ENCODE measurements at places on chromosomes 12 and 14. TPM values are rescaled to one million over a fixed set of nuclear protein-coding genes. Genes with fewer than 3 reads are reported as not detected.

DNA sequence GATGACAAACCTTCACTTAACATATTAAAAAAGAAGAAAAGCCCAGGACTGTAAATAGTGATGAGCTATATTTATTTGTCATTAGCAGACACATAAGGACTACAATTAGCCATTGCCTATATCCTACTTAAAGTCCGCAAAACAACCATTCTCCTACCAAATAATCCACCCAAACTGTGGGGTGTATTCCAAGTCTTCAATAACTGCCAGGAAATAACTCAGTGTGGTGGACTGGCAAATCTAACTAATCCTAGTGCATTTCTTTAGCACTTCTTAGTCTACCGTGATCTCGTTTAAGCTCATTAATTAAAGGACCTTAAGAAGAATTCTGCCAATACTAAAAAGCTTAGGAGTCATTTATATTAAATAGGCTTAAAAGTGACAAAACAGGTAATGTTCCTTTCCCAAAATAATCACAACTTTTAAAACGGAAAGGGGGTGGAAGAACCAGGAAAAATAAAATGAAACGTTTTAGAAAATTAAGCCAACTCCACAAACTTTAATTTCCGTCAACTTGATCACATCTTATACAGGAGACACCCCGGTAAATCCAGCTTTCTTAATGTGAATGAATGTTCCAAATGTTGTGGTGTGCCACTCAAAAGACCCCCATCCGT, 1.8 kb downstream of the NOVA1 start:
- H3K27ac ChIP-seq = no peak overlapping the region
- H3K36me3 ChIP-seq = no peaks in the 10 kb centered on the region
- no peak overlapping the region for H3K4me3 ChIP-seq

DNA sequence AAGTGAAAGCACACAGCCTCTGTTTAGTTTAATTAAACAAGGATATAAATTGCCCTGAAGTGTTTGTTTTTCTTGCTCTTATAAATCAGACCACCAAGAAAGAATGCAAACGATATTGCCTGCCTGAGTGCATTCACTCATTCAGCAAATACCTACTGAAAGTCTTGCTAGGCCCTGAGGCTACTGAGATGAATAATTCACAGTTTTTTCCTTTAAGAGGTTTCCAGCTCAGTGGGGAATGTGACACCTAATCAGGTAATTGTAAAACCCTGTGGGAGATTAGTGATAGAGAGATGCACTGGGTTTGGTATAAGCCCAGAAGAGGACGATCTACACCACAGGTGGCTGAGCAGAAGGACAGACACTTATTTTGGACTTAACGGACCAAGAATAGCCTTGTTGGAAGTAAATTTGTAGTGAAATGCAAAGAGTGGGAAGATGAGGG, 151.4 kb downstream of the SLC35F4 start:
- DNase-seq = no peak
- no peak overlapping the region for H3K27ac ChIP-seq
- peaks cover 5% of the 10 kb centered on the region for H3K27me3 ChIP-seq
- no peaks in the 10 kb centered on the region for H3K4me1 ChIP-seq
- H3K36me3 ChIP-seq = no peaks in the 10 kb centered on the region

GRCh38 chr12:46459111-46459510, 86.5 kb upstream of the SLC38A2 start:
- no peaks in the 10 kb centered on the region for H3K36me3 ChIP-seq
- H3K4me1 ChIP-seq = peaks cover 54% of the 10 kb centered on the region
- H3K4me3 ChIP-seq = peak overlapping the region; percentile 88
- H3K27me3 ChIP-seq = no peaks in the 10 kb centered on the region

DNA sequence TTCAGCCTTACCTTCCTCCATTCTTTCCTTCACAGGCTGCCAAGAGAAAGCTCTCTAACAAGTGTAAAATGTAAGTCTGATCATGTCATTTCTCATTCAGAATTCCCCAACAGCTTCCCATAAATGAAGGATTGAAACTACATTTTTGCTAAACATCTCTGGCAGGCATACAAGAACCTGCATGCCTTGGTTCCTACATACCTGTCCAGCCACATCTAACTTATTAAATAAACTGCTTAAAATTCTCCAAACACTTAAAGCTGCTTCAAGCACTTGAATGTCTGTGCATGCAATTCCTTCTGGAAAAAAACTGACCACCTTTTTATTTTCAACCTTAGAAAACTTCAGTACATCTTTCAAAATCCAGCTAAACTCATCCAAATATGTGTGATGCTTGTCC, 84.4 kb upstream of the DCN start:
- H3K4me1 ChIP-seq = peaks cover 5% of the 10 kb centered on the region
- no peak for DNase-seq
- H3K27ac ChIP-seq = no peak overlapping the region
- no peaks in the 10 kb centered on the region for H3K36me3 ChIP-seq
- no peak overlapping the region for H3K4me3 ChIP-seq
- peaks cover 11% of the 10 kb centered on the region for H3K27me3 ChIP-seq

- H3K4me3 ChIP-seq = no peak overlapping the region
- H3K36me3 ChIP-seq = no peaks in the 10 kb centered on the region
- DNase-seq = no peak
Measured at GRCh38 chr12:102913453-102914226, 3.4 kb downstream of the PAH start.

- no peak overlapping the region for H3K27ac ChIP-seq
- H3K4me1 ChIP-seq = no peaks in the 10 kb centered on the region
- no peak overlapping the region for H3K4me3 ChIP-seq
- DNase-seq = no peak
- H3K27me3 ChIP-seq = no peaks in the 10 kb centered on the region
- H3K36me3 ChIP-seq = no peaks in the 10 kb centered on the region
Measured at GRCh38 chr12:43057566-43057965, 468.0 kb upstream of the PRICKLE1 start.

GRCh38 chr12:67034110-67034879, 234.9 kb upstream of the CAND1 start:
- no peaks in the 10 kb centered on the region for H3K4me1 ChIP-seq
- DNase-seq = no peak
- no peak overlapping the region for H3K27ac ChIP-seq
- H3K27me3 ChIP-seq = peaks cover 18% of the 10 kb centered on the region
- H3K36me3 ChIP-seq = no peaks in the 10 kb centered on the region

- H3K36me3 ChIP-seq = no peaks in the 10 kb centered on the region
- no peaks in the 10 kb centered on the region for H3K4me1 ChIP-seq
- no peak for DNase-seq
- H3K27me3 ChIP-seq = no peaks in the 10 kb centered on the region
- H3K4me3 ChIP-seq = no peak overlapping the region
Measured at GRCh38 chr12:33671676-33672075, 232.1 kb upstream of the SYT10 start.

DNA sequence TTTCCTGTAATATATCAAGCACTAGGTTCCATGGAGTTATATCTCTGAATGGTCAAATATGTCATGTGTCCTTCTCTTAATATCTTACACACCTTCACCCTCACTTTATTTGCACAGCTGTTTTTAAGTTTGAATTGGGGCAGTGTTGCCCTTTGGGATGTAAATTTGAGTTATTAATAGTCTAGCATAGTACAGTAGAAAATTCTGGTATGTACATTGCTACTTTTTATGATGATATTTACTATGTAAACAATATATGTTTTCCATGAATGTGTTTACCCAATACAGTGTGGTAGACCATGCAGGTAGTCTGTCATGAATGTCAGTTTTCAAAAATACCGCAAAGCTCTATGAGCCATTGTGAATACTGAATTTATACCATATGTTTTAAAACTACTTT, 50.5 kb downstream of the METTL25 start:
- H3K4me3 ChIP-seq = no peak overlapping the region
- no peak overlapping the region for H3K27ac ChIP-seq
- H3K27me3 ChIP-seq = no peaks in the 10 kb centered on the region
- H3K36me3 ChIP-seq = peaks cover 40% of the 10 kb centered on the region
- DNase-seq = no peak

- H3K4me1 ChIP-seq = peaks cover 5% of the 10 kb centered on the region
- peaks cover 26% of the 10 kb centered on the region for H3K36me3 ChIP-seq
- H3K4me3 ChIP-seq = peak overlapping the region; percentile 61
- no peak for DNase-seq
Measured at GRCh38 chr12:34335819-34336262, 313.5 kb downstream of the ALG10 start.

DNA sequence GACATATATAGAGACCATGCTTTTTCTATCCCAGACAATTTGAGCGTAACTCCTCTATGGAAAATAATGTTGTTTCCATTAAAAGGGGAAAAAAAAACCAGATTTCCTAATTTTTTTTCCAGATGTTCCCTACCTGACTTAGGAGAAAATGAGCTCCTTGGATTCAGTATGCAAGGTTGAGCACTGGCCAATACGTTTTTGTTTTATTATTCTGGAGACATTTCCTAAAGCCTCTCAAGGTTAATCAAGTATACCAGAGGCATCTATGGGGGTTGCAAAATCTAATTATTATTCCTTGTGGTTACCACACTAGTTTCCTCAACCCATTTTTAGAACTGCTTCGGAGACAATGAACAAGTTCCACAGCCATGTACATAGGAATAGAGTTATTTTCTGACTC, 291.3 kb downstream of the SLC16A7 start:
- H3K36me3 ChIP-seq = no peaks in the 10 kb centered on the region
- no peak overlapping the region for H3K4me3 ChIP-seq
- no peak overlapping the region for H3K27ac ChIP-seq
- no peak for DNase-seq
- H3K27me3 ChIP-seq = no peaks in the 10 kb centered on the region

GRCh38 chr14:38553586-38553985, 297.7 kb upstream of the CLEC14A start:
- DNase-seq = no peak
- no peaks in the 10 kb centered on the region for H3K4me1 ChIP-seq
- H3K27me3 ChIP-seq = peaks cover 4% of the 10 kb centered on the region

- H3K36me3 ChIP-seq = no peaks in the 10 kb centered on the region
- H3K4me3 ChIP-seq = no peak within 1 kb of the TSS
- H3K4me1 ChIP-seq = peaks cover 6% of the 10 kb centered on the region
Measured at GRCh38 chr12:56933826-56934625, at the start of gene SDR9C7. Gene SDR9C7, minus strand, starts transcription at chr12:56934408. Its CDS starts 147 bp downstream, at chr12:56934261.

DNA sequence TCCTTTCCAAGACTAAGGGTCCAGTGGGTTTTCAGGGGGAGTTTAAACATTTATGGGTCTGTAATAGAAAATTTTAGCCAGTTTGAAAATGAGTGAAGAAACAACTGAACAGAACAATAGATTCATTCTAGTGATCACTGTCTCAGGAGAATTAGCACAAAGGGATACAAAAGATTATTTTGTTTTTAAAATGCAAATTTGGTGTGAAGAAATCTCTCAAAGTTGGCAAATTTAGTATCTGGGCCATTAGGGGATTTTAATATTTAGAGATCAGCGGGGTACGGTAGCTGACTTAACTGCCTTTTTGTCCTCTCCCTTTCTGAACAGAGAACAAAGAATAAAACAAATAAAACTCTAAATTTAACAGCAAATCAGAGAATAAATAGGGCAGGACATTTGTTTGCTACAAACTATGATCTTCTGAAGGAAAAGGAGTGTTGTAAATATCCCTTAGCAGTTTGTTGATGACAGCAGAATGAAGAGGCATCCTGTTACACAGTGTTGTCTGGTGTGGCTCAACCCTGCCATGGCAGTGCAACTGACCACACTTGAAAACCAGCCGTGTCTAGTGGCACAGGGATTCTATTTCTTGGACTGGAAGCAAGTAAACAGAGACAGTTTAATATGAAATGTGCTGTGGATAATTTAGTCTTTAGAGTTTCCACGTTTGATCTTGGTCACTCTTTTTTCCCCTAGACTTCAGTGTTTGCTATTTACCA, 46.3 kb upstream of the LRTM2 start:
- DNase-seq = no peak
- no peaks in the 10 kb centered on the region for H3K27me3 ChIP-seq
- peaks cover 15% of the 10 kb centered on the region for H3K36me3 ChIP-seq

DNA sequence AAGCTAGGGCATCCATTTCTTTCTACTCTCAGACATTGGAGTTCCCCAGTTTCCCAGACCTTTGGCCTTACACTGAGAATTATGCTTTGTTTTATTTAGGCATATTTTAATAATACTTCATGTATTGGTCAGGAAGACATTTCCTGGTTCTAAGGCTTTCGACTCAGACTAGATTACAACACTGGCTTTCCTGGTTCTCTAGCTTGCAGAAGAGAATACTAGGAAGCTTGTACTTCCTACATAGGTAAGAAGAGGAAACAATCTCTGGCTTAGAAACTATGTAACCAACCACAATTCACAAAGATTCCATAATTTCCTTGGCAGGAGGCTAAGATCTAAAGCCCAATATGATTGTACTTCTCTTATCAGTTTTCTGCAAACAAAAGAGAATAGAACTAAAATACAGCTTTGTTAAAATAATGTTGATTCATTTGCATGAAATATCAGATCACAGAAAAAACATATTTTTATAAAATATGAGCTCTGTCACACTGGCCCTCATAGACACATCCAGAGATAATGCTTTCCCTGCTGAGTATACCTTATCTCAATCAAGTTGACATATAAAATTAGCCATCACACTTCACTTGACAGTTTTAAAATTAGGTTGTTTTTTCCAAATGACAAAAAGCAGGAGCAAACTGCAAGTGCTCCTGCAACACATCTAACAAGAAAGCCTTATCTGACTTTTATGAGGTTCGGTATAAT, 30.5 kb downstream of the CLEC2D start:
- H3K36me3 ChIP-seq = peaks cover 26% of the 10 kb centered on the region
- H3K4me3 ChIP-seq = no peak overlapping the region
- H3K4me1 ChIP-seq = peaks cover 76% of the 10 kb centered on the region

- peak; percentile 8 for DNase-seq
- peak overlapping the region; percentile 100 for H3K4me3 ChIP-seq
- H3K36me3 ChIP-seq = no peaks in the 10 kb centered on the region
- peak overlapping the region; percentile 58 for H3K27ac ChIP-seq
Measured at GRCh38 chr12:21656905-21657325, 727 bp downstream of the LDHB start.

DNA sequence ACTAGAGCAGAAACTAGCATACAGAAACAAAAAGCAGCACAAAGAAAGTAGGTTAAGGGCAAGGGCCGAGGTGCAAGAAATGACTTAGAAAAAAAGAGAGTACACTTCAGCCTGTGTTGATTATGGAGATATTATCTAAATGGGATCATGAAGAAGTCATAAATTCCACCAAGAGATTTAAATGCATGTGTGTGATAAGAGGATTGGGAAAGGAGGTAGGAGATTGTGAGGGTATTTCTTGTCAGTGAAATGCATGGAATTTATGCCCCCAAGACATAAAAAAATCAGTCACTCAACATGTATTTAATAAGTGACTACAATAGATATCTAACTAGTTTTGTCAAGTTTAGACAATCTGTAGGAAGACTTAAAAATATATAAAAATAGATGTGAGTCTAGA, 976.2 kb upstream of the LRFN5 start:
- no peaks in the 10 kb centered on the region for H3K36me3 ChIP-seq
- H3K4me1 ChIP-seq = no peaks in the 10 kb centered on the region
- no peak overlapping the region for H3K27ac ChIP-seq
- H3K4me3 ChIP-seq = no peak overlapping the region
- no peaks in the 10 kb centered on the region for H3K27me3 ChIP-seq

The ATP2A2 gene
- 2.8 TPM for polyA plus RNA-seq

The DDHD1 gene
- polyA plus RNA-seq = 10.7 TPM

The KIF26A gene
- polyA plus RNA-seq = not detected

The PZP gene
- polyA plus RNA-seq = not detected

The INHBE gene
- not detected for polyA plus RNA-seq

The TEDC1 gene
- 5.0 TPM for polyA plus RNA-seq

The KRT77 gene
- not detected for polyA plus RNA-seq

The LRRC10 gene
- not detected for polyA plus RNA-seq

All from naive B cell (primary cell).